ENCODE measurements at places on chromosomes 6 and 20.

- no peak for DNase-seq
Measured at GRCh38 chr6:157162766-157163433, 160.4 kb downstream of the TMEM242 start.

- no peak for DNase-seq
Measured at GRCh38 chr6:7960848-7961247, 50.3 kb upstream of the TXNDC5 start.

GRCh38 chr6:756224-756623, 63.3 kb upstream of the EXOC2 start:
- no peak for DNase-seq

DNA sequence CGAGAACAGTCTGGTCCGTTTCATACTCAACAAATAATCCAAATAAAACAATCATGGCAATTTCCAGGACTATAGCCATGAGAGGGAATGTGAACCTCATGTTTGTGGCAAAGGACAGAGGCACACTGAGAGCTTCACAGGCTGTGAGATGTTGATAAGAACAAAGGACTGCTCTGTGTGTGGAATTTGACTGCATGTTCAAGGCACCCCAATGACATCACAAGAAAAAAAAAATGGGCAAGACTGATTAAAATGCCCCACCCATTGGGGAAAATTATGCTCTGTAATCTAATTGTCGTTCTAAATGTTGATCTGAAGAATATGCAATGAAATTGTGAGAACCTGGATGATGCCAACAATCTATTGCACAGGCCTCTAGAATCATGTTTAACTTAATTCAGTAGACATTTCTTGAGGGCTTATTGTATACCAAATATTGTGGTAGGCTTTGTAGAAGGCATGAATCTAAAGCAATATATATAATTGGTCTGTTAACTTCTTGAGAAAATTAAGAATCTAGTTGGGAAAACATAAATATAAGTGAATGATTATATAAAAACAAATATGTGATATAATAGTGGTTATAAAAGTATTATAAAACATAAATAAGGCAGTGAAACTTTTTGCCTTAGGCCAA, at the start of gene RHAG:
RHAG (minus strand) TSS at position 127 of the 637 bp plus-strand sequence; CDS start at position 100, 27 bp downstream.
- DNase-seq, result no peak

- DNase-seq, result peak; percentile 68
Measured at GRCh38 chr20:50496773-50497385, 13.3 kb upstream of the PTPN1 start.

- DNase-seq, result no peak
Measured at GRCh38 chr6:160277144-160277543, 18.5 kb upstream of the SLC22A2 start.

DNA sequence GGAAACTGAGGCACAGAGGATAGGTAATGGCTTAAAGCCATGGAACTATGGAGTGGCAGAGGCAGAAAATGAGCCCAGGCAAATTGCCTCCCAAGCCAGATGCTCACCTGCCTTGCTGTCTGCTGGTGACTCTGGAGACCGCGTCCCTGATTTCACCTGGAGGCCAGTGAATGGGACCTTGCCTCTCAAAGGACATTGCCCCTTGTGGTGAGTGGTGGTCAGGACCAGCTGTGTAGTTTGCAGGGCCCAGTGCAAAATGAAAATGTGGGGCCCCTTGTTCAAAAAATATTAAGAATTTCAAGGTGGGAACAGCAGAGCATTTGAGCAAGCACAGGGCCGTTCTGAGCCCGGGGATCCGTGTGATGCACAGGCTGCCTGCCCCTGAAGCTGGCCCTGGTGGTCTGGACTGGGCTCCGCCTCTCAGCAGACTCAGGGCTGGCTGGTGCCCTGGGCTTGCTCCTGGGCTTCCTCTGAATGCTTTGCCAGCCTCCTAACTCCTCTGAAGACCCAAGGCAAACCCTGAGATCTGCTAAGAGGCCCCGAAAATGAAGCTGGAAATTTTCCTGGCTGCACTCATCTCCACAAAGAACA, 19.8 kb upstream of the KCNG1 start:
- DNase-seq, result no peak

DNA sequence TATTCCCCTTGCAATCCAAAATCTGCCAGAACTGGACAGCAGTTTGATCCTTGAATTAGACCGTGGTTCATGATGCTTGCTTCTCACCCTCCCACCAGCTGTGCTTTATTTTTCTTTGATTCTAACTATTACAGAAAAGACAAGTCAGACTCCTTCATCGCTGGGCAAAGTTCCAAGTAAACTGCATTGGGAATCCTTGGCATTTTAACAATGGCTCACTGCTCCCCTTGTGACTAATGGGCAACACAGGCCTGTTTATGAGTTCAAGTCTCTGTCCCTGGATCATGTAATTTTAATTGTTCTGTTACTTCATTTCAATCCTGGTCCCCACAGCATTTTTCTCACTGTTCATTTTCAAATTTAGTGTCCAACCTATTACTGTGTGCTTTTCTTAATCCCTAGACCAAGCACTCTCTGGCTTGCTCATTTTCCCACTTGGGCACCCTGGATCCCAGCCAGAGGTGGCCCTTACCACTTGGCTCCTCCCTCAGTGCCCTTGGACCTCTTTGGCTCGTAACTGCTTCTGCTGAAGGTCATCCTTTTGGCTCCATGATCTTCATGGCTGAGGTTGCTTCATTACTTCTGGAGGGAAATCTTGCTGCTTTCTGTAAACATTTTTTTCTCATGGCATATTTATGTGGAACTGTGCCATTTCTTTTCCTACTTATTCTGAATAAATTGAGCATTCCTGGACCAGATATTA, 32.8 kb downstream of the PSMB9 start:
- peak; percentile 95 for DNase-seq

DNA sequence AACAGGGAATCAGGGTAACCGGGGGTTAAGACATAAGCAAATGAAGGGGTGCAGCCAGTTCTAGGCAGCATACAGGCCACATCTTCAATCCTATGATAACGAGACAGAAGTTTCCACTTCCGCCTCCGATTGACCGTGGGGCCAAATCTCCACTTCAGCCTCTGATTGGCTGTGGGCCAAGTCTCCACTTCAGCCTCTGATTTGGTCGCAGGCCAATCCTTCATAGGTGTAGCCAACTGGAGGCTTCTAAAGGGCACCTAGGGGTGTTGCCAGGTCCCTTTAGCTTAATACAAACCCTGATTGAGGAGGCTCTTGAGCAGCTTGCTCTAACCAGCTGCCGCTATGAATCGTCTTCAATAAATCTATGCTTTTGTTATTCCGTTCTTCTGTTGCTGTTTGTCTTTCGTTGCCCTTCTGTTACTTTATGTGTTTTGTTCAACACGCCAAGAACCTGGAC, 2.1 kb upstream of the ERGIC3 start:
- no peak for DNase-seq

- DNase-seq, result no peak
Measured at GRCh38 chr20:62310757-62311121, 7.9 kb downstream of the ADRM1 start.

DNA sequence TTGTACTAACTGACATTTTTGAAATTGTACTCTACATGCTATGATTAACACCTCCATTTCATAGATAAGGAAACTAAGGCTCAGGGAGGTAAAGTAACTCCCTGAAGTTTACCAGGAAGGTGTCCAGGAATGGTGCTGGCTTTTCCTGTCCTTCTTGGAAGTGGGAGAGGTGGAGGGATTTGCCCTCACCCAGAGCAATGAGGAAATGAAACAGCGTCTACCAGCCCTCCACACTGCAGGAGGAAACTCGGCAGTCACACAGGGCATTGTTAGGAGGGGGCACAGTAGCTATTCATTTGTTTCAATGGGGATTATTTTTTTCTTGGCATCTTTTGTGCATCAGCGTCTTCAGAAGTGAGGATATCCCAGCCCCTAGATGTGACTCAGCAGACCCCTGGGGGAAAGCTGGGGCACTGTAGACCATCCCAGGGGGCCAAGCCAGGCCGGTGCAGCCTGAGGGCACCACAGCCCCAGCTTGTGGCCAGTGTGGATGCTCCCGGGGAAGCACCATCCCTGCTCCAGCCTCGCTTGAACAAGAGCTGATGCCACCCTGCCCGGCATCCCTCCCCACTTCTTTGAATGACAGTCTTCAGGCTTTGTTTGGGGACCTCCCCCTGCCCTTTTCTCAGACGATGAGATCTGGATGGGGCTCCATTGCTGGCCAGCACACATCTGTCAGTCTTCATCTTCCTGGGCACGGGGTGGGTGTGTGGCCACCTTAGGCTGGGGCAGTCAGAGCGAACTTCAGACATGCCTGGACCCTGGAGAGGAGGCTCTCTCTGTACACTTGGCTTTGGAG, 224.4 kb upstream of the PMEPA1 start:
- no peak for DNase-seq

DNA sequence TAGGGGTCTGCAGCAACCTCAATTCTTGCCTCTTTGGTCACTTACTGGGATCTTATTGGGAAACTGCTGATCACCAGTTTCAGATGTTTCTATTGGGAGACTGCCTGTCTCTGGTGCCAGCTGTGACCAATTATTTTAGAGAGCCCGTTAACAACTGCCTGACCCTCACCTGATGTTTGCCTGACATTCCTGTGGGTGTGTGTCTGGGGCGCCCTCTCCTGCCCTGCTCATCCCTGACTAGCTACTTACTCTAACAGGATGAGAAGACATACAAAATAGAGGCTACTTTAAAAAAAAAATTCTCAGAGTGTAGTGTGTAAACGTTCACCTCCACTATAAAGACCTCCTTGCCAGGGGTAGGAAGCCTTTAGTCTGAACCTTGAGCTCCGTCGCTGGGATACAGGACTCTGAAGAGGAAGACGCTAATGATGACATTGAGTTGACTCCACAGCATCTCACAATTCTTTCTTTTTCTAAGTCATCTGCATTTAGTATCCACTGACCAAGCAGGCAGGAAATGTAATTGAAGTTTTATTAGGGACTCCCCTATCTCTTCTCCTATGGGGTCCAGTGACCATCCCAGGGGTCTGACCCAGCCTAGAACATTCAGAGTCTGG, 54.6 kb upstream of the DDR1 start:
- DNase-seq, result no peak

DNA sequence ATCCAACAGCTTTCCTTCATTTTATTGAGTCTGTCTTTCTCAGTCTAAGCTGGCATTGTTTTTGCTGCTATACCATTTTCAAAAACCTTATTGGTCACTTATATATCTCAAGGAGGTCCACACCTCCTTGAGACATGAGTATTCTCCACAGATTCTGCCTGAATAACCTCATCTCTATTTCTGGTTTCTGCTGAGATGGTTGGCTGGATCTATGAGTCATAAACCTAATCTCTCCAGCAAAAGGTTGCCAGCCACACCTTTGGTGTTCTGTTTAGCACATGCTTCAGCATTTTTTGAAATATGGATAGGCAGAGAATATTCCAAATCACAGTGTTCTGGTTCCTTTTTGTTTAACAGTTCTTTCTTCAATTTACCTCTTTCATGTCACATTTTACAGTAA, 40.8 kb upstream of the TMEM244 start:
- DNase-seq, result peak; percentile 8

DNA sequence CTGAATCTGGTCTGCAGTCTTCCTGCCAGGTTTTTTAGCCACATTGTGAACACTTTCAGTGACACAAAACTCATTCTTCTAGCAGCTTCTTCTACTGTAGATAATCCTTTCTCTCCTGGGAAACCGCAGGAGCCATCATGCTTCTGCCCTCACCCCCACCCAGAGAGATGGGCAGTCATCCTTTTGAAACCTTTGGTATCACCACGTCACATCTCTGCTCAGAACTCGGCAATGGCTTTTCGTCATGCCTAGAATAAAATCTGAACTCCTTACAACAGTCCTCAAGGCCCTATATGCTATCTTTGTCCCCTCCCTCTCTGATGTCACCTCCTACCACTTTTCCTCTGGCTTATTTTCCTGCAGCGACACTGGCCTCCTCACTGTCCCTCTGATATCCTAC, 46.4 kb upstream of the ZNFX1 start:
- no peak for DNase-seq

DNA sequence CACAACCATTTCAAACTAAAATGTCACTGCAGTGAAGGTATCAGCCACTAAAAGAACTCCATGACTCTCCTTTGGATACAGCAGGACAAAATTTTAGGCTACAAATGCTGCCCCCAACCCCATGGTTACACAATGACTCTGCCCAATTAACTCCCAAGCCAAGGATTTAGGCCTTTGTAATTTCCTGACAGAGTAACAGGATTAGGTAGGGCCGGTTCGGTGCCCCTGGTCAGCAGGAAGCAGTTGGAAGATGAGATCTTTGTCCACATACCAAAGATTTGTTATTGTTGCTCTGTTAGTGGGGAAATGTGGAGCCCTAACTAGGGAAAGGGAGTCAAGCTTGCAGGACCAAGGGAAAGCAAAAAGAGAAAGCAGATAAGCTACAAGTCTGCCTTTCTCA, 26.7 kb upstream of the RIPK1 start:
- DNase-seq, result peak; percentile 21

DNA sequence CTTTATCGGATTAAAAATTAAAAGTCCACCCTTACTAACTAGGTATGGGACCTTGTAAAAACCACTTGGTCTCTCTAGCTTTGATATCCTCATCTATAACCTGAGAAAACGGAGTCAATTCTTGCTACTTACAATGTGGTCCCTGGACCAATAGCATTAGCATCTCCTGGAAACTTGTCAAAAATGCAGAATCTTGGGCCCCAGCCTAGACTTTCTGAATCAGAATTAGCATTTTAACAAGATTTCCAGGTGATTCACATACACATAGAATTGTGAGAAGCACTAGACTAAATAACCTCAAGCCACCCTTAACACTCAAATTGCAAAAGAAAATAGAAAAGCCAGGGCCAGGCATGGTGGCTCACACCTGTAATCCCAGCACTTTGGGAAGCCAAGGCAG, 96.6 kb downstream of the RNGTT start:
- DNase-seq, result peak; percentile 29

GRCh38 chr20:46967646-46968045, 73.0 kb downstream of the EYA2 start:
- no peak for DNase-seq

DNA sequence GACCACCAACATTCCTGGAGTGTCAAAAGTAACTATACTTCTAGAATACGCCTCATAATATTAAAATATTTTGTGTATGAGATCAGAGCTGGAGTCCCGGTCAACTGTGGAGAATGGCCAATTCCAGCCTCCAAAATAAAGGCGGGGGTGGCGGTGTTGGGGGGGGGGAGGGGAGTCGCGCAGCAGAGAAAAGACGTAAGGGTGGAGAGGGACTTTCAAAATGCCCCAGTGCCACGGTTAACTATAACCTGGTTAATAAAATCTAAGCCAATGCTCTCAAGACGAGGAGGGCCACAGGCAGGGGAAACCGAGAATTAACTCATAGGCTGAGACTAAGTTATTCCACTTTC, 1.3 kb downstream of the NUP153 start:
- peak; percentile 86 for DNase-seq

GRCh38 chr20:32681175-32682084, 7.7 kb upstream of the C20orf203 start:
- DNase-seq, result peak; percentile 42

GRCh38 chr6:108651340-108652227, 90.9 kb downstream of the FOXO3 start:
- peak; percentile 92 for DNase-seq

- DNase-seq, result no peak
Measured at GRCh38 chr6:135084916-135085269, 30.3 kb upstream of the HBS1L start.

- DNase-seq, result no peak
Measured at GRCh38 chr6:96086745-96087144, 71.0 kb downstream of the FUT9 start.
